ENCODE measurements at places on chromosomes 5 and 9. TPM values are rescaled to one million over a fixed set of nuclear protein-coding genes. Genes with fewer than 3 reads are reported as not detected.
A peak's percentile ranks its signal among the peaks of the same experiment; 100 is the strongest.

- peak; percentile 45 for DNase-seq
Measured at GRCh38 chr9:4665357-4665756, 923 bp downstream of the SPATA6L start.

DNA sequence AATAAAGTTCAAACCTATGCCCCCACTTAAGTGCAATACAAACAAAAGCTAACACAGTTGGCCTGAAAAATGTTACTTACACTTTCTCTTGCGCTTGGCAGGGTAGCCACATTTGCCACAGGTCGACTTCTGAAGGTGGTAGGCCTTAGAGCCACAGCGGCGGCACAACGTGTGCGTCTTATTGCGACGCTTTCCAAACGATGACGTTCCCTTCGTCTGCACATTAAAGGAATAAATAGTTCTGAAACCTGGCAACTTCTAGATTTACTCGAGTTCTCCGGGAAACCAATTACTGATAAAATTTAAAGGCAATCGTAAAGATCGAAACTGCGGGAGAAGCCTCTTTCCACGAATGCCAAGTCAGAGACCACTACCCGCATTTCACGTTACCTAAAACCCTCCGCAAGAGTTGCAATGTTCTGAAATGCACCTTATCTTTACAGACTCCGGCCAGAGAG, 602 bp downstream of the RPL37 start:
- peak; percentile 33 for DNase-seq

GRCh38 chr5:150765799-150766169, 7.0 kb upstream of the DCTN4 start:
- DNase-seq: no peak

DNA sequence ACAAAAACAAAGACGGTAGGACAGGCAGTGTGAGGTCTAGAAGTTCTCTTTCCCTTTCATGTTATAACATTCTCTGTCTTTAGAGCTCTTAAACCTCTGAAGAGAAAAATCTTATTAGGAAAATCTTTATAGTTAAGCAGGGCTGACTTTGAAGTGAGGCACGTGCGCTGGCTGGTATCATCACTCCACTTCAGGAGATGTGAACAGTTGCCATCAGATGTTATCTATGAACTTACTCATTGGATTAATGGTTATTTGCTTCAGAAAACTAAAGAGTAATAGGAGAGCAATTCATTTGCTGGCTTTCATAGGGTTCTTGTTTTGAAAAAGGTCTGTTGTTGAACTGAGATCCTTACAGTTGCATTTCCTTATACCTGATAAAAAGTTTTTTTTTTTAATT, 25.7 kb downstream of the LRRTM2 start:
- DNase-seq: peak; percentile 36

- no peak for DNase-seq
Measured at GRCh38 chr9:87964826-87965225, 9.5 kb downstream of the CDK20 start.

DNA sequence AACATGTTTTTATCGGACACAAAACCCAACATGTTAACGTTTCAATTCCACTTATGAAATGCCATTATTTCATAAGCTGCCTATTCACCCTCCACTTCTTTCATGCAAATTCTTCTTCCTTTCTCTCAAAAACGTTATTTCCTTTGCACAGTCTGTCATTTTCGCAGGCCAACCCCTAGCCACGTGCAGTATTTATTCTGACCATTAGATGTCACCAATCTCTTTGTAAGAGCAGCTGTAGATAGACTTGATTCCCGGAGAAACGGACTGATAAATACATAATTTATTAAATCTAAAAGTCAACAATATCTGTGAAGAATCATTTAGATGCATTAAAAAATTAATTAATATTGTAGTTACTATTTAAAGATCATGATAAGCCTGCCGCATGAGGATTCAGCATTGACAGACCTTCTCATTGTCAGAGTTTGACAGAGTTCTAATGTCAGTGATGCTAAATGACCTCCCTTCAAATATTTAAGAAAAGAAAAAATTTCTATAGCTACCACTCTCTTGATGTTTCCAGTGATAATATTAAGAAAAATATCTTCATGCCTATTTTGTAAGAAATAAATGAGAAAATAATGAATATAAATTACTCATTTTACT, 933.6 kb downstream of the CDH12 start:
- peak; percentile 45 for DNase-seq

GRCh38 chr5:123598028-123598689, 86.2 kb downstream of the CSNK1G3 start:
- DNase-seq: no peak

The EGFLAM gene
- total RNA-seq: 1.1 TPM

DNA sequence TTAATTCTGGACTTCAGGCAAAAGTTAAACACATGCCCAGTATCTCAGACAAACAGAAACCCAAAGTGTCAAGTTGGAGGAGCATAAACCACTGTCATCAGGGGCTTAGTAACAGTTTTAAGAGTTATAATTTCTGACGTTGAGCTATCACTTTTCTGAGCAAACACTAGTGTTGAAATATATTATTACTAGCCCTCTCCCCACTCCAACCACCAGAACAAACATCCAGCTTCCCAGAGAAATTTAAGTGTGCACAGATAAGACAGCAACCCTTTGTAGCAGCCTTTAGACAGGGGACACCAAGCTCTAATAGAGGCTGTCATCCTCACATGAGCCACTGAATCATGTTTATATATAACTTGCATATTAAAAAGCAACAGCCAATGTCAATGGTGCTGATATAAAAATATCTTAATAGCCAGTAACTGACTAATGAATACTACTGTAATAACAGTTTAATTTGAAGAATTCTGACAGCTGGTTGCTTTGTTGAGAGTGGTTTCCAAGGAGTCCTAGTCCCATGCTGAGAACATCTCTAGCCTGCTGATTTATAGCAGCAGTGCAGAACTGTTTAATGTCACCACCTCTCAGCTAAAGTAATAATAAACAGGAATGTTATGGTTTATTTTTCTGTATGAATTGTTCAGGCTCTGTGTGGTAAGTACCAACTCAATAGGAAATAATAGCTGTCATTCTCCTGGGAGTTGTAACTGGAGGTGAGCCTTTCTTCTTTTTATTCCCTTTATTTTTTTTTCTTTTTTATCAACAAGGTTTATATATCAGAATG, 528.7 kb upstream of the ZNF608 start:
- peak; percentile 24 for DNase-seq

- DNase-seq: peak; percentile 60
Measured at GRCh38 chr5:113330533-113331208, 104.1 kb downstream of the TSSK1B start.

The APBA1 gene
- total RNA-seq: 3.8 TPM

The FBXW5 gene
- total RNA-seq: 72.2 TPM

- DNase-seq: no peak
Measured at GRCh38 chr5:9467199-9468059, 78.4 kb downstream of the SEMA5A start.

The SLC28A3 gene
- total RNA-seq: 1.9 TPM

- no peak for DNase-seq
Measured at GRCh38 chr9:72467766-72468738, 53.4 kb upstream of the TMC1 start.

GRCh38 chr9:117116084-117116483, 298.8 kb downstream of the ASTN2 start:
- no peak for DNase-seq
